ENCODE measurements at places on chromosomes 4 and X. TPM values are rescaled to one million over a fixed set of nuclear protein-coding genes. Genes with fewer than 3 reads are reported as not detected.

The APOO gene
- 36.1 TPM for total RNA-seq

The TMEM31 gene
- not detected for total RNA-seq

The RPA4 gene
- 0.20 TPM for total RNA-seq

The SMARCAD1 gene
- total RNA-seq: 5.3 TPM

The COX7B gene
- 698 TPM for total RNA-seq

The CYBB gene
- total RNA-seq: 0.10 TPM

The ASMT gene
- total RNA-seq: not detected

The FAM9C gene
- not detected for total RNA-seq

The PARM1 gene
- total RNA-seq: 0.65 TPM

The ERCC6L gene
- total RNA-seq: 12.0 TPM

The HUWE1 gene
- total RNA-seq: 64.5 TPM

The PCDH11X gene
- not detected for total RNA-seq

The SLC7A11 gene
- total RNA-seq: 15.2 TPM

The COX7B2 gene
- total RNA-seq: not detected

The HAND2 gene
- total RNA-seq: 0.42 TPM

The PLAC8 gene
- 0.66 TPM for total RNA-seq

The SRPX2 gene
- 3.1 TPM for total RNA-seq

The DNAAF6 gene
- not detected for total RNA-seq

The CFI gene
- total RNA-seq: 0.75 TPM

The ESX1 gene
- not detected for total RNA-seq

The C4orf54 gene
- total RNA-seq: not detected

The CYLC1 gene
- not detected for total RNA-seq

The CTAG2 gene
- not detected for total RNA-seq

The CCNG2 gene
- total RNA-seq: 1.8 TPM

The TRO gene
- 0.46 TPM for total RNA-seq

The FAM47A gene
- not detected for total RNA-seq

The ETDA gene
- total RNA-seq: not detected

The GYPA gene
- not detected for total RNA-seq

The TMPRSS11F gene
- total RNA-seq: not detected

The LRP2BP gene
- total RNA-seq: 0.10 TPM

The GABRG1 gene
- total RNA-seq: not detected

The FAM241A gene
- total RNA-seq: 1.4 TPM

The TLR2 gene
- 0.08 TPM for total RNA-seq

The SOD3 gene
- total RNA-seq: not detected

The CT83 gene
- total RNA-seq: not detected

The NDNF gene
- not detected for total RNA-seq

The MFAP3L gene
- 3.8 TPM for total RNA-seq

The HTRA3 gene
- total RNA-seq: 14.4 TPM

The TMPRSS11E gene
- not detected for total RNA-seq

The TRPC3 gene
- total RNA-seq: 0.07 TPM

The RTL9 gene
- total RNA-seq: 0.06 TPM

The PCDH18 gene
- total RNA-seq: not detected
